NCI-H2227 treated with DMSO at 0.1 percent for 48 hours (cell line): ENCODE measurements at places on chromosomes 2 and 18.

GRCh38 chr2:182509216-182509615, 82.4 kb upstream of the PDE1A start:
- DNase-seq: no peak

DNA sequence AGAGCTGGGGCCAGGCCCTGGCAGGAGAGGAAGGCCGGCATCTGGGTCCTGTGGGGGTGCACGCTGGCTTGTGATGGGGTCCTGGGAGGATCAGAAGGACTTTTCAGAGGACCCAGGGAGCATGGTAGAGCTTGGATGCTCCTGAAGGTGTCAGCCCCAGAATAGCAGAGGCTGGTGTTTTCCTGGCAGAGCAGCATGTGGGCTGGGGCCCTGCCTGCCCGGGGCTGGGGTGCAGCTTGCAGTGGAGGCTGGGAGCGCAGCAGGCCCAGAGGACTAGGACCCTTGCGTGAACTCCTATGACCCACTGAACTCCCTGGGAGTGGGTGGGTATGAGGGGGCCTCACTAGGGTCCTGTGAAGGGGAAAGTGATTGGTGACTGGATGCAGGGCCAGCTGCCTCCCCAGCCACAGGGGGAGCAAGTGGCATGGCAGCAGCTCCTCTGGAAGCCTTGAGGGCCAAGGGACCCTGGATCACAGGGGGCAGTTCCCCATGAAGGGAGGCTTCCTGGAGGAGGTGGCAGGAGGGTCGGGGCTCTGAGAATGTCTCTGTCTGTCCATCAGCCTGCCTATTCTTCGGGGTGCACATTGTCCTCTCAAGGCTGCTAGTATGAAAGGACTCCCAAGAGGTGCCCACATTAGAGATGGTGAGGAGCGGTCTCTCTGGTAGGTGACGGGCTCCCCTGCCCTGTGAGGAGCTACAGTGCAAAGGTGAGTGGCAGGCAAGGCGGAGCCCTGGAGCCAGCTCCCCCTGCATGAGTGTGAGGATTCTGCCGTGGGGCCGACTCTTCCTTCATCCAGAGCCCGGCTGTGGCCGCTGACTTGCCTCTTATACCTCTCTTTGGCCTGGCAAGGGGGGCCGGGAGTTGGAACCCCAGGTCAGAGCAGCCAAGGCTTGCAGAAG, 249.0 kb downstream of the DYSF start:
- DNase-seq: no peak

DNA sequence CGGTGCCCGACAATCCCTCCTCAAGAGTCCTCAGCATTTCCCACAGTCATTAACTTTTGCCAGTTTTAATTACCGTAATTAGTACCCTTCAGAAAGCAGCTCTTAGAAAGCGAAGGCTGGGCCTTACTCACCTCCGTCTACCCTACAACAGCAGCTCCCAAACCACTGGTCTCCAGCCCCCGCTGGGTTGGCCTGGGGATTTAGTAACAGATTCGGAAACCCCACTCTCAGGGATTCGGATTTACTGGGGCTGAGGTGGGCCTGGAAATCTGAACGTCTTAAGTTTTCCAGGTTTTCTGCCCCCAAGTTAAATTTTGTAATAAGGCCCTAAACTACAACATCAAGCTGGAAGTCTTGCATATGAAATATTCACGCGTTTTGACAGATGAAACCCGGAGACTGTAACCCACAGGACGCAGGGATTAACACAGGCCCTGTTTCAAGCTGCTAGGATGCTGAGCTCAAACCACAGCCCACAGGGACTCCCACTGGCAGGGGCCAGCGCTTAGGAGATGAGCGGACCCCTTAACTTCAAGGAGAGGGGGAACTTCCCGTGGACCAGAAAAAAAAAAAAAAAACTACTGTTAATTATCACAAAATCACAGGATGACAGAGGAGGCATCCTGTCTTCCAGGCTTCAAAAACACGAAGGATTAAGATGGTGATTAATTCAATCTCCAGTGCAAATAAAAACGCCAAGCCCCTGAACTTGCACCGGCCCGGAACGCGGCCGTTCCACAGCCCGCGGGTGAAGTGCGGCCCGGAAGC, 985 bp downstream of the ILKAP start:
- DNase-seq: no peak

GRCh38 chr2:230408244-230408842, 7.7 kb upstream of the SP100 start:
- no peak for DNase-seq

DNA sequence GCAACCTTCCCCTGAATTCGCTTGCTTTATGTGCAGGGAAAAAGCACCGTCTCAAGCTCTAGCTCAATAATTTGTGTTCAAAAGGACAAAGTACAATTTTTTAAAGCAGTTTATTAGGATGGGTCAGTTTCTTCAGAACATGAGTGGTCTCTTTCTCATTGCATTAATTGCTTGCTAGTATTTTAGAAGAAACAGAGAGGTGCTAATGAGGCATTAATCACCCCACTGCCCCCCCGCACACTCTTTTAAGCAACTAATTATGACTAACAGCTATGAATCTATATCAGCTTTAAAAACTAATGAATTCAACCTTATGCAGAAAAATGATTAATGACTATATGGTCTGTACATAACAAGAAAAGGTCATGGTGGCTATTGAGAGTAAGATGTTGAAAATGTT, 262.1 kb upstream of the ST6GAL2 start:
- no peak for DNase-seq

DNA sequence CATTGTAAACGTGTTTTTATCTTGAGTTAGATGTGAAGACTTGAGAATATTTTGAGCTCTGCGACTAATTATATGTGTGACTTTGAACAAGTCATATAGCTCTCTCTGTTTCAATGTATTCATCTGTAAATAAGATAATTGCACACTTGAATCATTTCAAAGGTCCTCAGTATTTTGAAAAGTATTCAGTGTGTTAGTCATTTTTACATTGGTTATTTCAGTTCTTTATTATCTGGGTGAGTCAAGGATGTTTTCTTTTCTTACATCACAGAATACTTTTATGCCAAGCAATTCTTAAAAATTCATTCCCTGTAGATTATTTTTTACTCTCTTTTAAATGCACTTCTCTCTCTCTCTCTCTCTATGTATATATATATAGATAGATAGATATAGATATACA, 1098.0 kb upstream of the ZEB2 start:
- no peak for DNase-seq

GRCh38 chr2:137930146-137930545, 34.1 kb upstream of the HNMT start:
- no peak for DNase-seq

GRCh38 chr2:47218066-47218581, 63.0 kb upstream of the STPG4 start:
- DNase-seq: no peak

DNA sequence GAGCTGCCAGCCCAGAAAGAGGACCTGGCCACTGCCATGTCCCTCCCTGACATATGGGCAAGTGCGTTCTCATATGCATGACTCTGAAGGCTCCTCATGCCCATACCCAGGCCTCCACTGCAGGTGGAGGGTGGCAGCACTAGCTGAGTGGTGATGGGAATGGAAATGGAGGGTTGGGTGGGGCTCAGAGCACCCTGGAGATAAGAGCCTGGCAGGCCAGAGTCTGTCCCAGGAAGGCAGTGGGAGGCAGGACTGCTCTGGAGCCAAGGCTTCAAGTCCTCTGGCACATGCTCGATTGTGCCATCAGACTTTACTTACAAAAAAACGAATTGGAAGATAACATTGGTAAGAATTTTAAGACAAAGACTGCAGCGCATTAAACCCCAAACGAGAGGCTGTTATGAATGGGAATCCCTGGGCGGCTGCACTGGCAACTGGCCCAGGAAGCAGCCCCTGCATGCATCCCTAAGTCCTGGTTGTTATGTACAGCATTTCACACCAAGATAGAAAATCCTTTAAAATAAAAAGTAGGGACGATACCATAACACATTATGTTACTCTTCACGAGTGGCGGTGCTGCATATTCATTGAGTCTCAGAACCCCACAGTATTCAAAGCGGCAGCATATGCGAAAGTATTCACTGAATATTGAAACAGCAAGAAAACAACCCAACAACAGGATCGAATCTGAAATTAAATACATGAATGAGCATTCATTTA, 81.7 kb upstream of the FAM98A start:
- no peak for DNase-seq

- no peak for DNase-seq
Observed at GRCh38 chr2:209456489-209456888, 32.6 kb downstream of the MAP2 start.

DNA sequence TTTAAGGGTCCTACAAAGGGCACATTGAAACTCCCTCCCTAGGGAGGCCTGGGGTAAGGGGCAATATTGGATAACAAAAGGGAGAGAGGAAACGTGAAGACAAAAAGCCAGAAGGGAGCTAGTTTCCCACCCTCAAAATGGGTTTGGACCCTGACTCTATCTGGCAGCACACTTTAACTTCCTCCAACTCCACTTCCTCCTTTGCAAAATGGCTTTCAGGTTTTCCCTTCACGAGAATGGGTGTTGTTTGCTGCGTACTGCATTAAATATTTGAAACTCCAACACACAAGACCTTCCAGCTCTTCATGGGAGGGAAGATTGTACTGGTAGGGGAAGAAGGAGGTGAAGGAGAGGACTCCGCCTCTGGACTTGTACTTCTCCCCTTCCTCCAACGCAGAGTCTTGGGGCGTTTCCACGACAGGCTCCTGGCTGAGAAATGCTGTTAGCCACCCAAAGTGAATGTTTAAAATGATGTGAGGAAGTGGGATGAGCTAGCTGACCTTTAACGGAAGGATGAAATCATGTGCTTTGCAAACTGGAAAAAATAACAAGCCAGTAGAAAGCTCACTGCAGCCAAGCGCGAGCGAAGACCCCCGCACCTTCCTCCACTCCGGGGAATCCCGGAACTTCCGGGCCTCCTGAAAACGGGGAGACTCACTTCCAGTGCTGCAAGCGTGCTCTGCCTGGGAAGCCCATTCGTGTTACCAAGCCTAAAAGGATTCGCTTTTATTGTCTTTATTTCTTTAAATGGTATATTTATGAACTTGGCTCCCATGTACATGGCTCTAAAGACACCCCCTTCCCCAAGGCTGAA, 85.6 kb downstream of the VIT start:
- DNase-seq: peak; percentile 33

DNA sequence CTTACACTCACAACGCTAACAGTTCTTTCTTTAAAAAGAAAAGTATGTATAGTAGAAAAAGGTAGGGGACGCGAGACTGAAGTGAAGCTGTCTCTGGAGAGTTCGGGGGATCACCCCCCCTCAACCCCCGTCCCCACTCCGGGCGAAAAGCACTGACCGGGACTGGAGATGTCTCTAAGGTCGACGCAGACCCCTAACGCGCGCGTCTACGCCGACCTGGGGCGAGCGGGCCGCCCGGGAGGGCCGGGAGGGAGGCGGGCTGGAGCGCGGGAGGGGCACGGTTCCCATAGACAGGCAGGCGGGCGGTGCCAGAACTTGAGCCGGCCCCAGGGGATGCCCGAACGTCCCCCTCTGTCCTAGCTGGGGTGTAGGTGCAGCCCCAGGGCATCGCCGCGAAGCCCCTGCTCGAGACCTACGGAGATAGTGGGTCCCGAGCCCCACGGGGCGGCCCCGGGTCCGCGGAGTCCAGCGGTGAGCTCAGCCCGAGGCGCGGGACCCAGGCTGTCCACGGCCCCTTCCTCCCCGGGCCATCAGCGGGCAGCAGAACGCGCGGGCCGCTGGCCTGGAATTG, 82.2 kb downstream of the CHRNA1 start:
- DNase-seq: no peak

DNA sequence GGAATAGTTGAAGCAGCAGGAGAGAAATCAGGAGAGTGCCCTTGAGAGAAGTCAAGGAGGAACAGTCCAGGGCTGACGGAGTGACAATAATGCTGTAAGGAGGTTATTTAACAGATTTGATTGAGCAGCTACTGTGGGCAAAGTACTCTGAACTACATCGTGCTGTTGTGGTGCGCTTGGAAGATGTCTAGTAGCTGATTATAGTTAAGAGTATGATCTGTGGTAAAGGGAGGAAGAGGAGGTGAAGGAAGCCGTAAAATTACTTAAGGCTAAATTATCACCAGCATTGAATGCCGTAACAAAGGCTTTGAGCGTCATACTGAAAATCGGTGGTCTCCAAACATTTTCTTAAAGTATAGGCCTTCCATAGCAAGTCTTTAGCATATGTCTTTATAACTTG, 4.5 kb downstream of the PCBP1 start:
- DNase-seq: no peak

GRCh38 chr18:32287249-32287648, 97.4 kb downstream of the MEP1B start:
- no peak for DNase-seq

GRCh38 chr18:11387880-11388279, 221.5 kb upstream of the SLC35G4 start:
- no peak for DNase-seq

DNA sequence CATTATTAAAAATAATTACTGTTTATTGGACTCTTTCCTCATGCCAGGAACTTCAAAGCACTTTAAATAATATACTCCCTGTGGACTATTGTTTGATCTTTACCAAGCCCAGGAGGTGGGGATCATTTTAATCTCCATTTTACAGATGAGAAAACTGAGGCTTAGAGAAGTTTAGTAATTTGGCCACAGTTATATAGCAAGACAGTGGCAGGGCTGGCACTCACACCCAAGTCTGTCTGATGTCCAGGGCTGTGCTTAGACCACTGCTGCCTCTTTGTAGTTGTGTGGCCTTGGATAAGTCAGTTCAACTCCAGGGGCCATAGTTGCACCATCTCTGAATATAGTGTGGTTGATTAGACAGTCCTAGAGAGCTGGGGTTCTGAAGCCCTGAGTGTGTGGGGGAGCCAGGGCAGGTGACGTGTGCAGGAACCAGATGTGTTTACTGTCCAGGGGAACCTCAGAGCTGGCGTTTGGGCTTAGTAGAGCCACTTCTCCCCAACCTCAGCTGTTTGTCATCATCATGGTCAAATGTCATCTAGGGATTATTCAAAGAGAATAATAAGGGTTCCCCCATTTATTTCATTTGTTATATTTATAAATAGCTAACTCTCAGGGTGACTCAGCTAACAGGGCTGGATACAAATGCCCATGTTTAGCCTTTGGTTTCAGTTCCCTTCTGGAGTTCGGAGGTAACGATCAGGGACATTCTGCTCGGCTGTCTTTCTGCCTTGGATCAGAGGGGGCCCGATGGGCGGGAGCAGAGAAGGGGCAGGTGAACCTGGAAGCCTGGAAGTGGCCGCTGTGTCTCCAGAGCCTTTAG, 68.0 kb downstream of the BOLA3 start:
- no peak for DNase-seq

- DNase-seq: no peak
Observed at GRCh38 chr2:218360453-218360852, 3.8 kb downstream of the CATIP start.

- no peak for DNase-seq
Observed at GRCh38 chr2:137842952-137843351, 121.3 kb upstream of the HNMT start.

- no peak for DNase-seq
Observed at GRCh38 chr2:82811946-82812345, 1647.1 kb downstream of the SUCLG1 start.

DNA sequence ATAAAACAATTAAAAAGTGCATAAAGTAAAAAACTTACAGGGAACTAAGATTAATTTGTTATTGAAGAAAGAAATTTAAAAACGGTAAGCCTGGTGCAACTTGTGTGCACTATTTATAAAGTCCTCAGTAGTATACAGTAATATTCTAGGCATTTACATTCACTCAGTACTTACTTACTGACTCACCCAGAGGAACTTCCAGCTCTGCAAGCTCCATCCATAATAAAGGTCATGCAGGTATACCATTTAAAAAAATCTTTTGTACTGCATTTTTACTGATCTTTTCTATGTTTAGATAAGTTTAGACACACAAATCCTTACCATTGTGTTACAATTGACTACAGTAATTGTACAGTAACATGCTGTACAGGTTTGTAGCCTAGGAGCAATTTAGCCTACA, 51.5 kb upstream of the NXPH2 start:
- DNase-seq: no peak

- DNase-seq: no peak
Observed at GRCh38 chr18:58831606-58832005, 33.1 kb upstream of the ZNF532 start.
